NCI-H526 treated with DMSO at 0.1 percent for 48 hours (cell line): ENCODE measurements at places on chromosomes 1 and 21.

GRCh38 chr1:96538883-96539282 lies 182.7 kb upstream of the PTBP2 start:
- no peak for DNase-seq

GRCh38 chr21:46122237-46122671 lies 24.3 kb downstream of the COL6A2 start:
- no peak for DNase-seq

DNA sequence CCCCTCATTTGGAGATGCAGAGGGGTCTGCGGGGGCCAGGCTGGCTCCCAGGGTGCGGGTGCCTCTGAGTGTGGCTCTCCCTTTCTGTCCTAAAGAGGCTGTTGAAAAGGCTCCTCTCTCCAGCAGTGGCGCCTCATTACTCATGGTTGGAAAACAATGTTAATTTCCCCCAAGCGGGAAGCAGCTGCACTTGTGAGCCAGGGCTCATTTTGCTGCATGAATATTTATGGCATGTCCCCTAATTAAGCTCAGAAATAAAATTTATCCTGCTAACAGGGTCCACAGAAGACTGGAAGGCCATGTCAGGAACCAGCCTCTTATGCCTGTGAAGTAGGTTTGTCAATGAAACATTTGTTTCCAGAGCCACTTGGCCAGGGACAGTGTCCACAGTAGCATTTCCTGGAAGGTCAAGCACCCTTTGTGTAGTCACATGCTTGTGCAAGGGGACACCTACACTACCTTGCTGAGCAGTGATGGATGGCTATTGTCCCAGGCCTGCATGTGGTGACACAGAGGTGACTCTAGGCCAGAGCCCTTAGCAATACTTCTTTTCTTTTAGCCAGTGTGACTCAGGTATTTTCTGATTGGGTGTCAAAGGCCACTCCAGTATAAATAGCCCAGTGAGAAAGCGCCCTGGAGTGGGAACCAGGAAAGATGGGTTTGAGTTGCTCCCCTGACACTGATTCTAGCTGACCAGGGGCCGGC lies 259.0 kb downstream of the FOXD2 start:
- DNase-seq = no peak

DNA sequence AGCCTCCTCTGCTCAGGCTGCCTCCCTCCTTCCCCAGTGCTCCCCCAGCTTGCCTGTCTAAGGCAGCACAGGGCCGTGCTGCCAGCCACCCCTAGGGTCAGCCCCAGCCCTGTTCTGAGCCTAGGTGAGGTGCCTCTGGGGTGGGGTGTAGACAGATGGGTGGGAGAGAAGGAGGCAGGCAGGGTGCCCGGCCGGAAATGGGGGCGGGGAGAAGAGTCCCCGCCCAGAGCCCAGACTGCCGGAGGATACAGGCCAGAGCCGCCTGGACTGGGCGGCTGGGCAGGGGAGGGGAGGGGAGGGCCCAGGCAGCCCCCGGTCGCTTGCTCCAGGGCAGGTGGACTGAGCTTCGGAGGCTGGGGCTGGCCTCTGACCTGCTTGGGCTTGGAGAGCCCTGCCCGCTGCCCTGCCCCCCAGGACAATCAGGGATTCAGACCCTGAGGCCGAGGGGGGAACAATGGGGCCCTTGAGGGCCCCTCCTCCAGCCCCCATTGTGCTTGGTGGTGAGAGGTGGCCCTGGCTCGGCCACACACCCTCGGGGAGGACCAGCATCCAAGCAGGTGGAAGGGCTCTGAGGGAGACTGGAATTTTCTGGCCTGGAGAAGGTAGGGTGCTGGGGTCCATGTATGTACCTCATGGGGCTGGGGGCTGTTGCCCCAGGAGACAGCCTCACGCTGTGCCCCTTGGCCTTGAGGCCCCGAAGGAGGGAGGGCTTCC lies at the start of gene GJC2:
Gene GJC2, plus strand, starts transcription at position 525 of the 714 bp plus-strand sequence. CDS start 7,829 bp downstream, outside the sequence.
- DNase-seq = no peak

DNA sequence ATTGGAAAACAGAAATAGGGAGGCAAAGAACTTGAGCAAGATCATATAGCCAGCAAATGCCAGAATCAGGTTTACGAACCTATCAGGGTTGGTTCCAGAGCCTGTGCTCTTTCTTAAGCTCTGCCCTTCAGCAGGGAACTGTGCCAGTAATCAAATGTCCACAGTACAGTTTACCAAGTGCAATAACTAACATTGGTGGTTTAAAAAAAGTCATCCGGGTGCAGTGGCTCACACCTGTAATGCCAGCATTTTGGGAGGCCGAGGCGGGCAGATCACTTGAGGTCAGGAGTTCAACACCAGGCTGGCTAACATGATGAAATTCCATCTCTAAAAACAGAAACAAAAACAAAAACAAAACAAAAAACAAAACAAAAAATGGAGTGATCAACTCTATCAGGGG lies 182.7 kb downstream of the LMX1A start:
- DNase-seq = no peak

DNA sequence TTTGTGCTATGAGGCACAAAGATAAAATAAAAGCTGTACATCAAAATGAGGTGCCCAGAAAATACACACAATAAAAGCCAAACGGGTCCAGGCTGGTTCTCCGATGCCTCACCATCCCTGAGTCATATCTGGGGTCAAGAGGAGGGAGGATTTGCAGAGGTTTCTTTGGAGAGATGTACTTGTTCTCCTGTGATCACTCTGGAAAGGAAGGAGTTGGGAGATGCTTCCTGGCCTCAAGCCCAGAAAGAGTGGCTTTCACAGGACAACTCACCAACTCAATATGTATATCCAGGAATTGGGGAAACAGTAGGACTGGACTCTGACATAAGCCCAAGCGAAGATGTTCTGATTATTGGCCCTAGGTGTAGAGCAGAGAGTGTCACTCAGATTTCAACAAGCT lies 51.9 kb downstream of the DIPK1A start:
- DNase-seq = no peak

- DNase-seq = no peak
Observed at GRCh38 chr1:3676581-3677470, 24.5 kb downstream of the TP73 start.

DNA sequence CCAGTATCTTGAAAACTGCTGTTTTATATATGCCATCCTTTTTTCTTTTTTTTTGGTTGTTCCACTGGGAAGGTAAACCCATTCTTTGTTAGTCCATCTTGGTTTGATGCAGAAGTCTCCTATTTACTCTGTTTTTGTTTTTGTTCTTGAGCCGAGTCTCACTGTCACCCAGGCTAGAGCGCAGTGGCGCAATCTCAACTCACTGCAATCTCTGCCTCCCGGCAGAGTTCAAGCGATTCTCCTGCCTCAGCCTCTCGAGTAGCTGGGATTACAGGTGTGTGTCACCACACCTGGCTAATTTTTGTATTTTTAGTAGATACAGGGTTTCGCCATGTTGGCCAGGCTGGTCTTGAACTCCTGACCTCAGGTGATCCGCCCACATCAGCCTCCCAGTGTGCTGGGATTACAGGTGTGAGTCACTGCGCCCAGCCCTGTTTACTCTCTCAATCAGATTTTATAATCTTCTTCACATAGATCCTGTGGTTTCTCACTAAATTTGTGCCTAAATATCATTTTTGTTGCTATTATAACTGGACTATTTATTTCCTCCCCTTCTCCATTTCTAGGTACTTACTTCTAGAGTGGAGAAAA lies 12.5 kb downstream of the SYF2 start:
- DNase-seq = no peak

GRCh38 chr1:202888221-202888530 lies 773 bp downstream of the RABIF start:
- no peak for DNase-seq

- DNase-seq = no peak
Observed at GRCh38 chr1:3474421-3474820, 20.0 kb downstream of the ARHGEF16 start.

- no peak for DNase-seq
Observed at GRCh38 chr21:28522014-28522799, 470.5 kb downstream of the LTN1 start.

DNA sequence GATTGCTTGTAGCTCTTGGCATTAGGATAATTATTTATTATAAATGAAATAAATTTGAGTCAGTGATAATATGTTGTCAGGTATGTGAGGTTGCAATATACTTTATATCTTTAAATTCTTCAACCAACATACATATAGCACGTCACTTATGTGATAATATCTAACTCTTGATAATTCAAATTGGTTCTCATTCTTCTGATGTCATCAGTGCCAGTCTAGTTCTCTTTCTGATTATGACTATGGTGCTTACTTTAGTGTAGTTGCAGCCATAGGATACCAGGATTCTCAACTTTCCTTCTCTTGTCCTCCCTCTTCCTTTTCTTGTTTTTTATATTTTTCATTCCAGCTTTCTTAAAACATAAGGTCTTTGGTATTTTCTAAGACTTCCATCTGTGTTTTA lies 34.8 kb upstream of the ATP6V1G3 start:
- DNase-seq = no peak

GRCh38 chr1:90144820-90145219 lies 149.9 kb downstream of the ZNF326 start:
- no peak for DNase-seq

GRCh38 chr1:17844185-17844826 lies 89.2 kb downstream of the ACTL8 start:
- DNase-seq = no peak

GRCh38 chr1:10900691-10901090 lies 104.2 kb upstream of the CASZ1 start:
- DNase-seq = no peak

DNA sequence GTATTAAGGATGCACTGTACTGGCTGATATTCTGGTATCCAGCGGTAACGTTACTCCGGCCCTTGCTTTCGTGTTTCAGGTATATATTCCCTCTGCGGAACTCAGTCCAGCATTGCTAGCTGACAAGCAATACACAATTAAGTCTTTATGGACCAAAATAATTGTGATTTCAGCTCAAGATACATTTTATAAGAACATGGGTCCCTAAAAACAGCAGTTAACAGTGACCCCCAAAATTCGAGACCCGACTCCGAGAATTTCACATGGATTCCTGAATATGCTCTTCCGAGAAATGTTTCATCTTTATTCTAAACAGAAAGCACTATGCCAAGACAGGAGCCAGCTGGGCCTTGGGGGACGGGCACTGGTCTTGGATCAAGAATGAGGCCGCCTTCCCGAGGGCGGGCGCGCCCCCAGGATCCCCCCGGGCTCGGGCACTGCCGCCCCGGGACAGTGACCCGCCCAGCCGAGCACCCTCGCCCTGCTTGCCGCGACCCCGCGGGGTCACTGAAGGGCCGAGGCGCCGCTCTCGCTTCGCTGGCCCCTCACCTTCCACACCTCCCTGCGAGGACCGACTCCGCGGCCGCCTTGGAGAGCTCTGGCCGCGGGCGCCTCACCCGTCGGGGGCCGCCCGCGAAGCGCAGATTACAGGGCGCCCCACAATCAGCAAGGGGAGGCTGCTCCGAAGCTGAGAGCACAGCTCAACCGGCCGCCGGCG lies 610 bp downstream of the SCYL3 start:
- DNase-seq = peak; percentile 52

- DNase-seq = no peak
Observed at GRCh38 chr1:186854102-186854501, 25.4 kb downstream of the PLA2G4A start.

DNA sequence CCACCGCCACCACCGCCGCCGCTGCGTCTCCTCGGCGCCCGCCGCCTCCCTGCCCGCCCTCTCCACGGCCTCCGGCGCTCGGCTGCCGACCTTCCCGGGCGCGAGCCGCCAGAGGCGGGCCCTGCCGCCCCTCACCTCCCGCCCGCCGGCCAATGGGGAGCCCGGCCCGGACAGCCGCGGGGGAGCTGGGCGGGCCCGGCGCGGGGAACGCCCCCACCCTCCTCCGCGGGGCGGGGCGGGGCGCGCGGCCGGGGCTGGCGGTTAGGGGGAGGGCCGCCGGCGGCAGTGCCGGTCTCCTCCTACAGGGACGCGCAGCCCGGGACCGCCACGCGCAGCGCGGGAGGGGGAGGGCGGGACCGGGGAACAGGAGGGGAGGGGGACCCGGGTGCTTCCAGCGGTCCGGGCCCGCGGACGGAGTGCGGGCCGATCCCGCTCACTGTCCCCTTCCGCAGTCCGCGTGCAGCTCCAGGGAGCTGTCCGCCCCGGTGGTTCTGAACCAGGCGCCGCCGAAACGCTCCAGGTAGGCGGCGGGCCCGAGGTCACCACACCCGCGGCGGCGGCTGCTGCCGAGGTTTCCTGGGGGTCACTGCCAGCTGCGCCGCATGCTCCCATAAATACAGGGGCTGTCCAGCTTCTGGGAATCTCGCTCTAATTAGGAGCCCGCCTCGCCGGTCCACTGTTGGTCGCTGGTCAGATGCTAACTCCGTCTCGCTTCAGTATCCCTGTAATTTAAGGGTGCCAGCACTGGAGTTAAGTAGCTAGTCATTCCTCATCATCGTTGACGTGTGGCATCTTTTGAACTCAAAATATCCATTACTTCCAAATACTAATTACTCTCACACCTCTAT lies at the start of gene PGBD5:
Gene PGBD5, minus strand, starts transcription at position 87 of the 848 bp plus-strand sequence. CDS start 404 bp downstream, outside the sequence.
- peak; percentile 63 for DNase-seq

GRCh38 chr1:178127482-178128191 lies 33.7 kb downstream of the RASAL2 start:
- DNase-seq = no peak

DNA sequence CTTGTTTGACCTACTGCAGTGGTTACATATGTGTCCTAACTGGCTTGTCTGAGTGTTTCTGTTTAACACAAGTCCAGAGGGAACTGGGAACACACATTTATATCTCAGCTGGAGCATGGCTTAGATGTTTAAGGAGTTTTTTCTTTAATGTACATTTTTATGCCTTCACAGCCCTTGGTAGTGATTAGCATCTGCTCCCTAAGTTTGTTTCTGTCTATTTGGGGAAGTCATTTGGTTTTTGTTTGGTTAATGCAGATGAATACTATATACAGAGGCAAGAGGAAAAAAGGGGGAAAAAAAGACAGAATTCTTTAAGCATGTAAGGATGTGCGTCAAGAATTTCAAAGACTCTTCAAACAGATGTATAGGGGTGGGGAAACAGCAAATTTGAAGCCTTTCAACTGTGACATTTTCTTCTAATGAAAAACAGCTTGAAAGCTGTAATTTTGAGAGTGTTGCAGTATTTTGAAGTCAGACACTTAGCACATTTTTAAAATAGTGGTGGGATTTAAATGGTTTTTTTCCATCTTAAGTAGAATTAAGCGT lies 15.4 kb downstream of the MACO1 start:
- no peak for DNase-seq

DNA sequence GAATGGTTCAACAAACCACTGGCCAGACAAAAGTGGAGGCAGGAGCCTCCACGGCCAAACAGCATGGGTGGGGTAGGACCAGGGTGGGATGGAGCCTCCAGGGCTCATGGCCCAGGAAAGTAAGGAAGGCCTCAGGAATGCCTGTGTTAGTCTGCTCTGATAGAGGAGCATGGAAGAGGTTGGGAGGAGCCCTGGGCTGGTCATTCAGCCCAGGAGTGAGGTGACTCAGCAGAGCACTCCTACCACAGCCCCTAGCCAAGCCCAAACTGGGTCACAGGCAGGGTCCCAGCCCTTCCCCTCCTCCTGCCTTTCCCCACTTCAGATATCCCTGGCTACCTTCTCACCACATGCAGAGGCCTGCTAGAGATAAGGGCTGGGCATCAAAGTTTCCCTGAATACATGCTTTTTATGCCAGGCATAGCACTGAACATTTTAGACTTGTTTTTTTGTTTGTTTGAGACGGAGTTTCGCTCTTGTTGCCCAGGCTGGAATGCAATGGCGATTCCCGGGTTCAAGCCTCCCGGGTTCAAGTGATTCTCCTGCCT lies 3.1 kb upstream of the SHISA4 start:
- DNase-seq = no peak
